ENCODE measurements at places on chromosomes 11 and 22.

GRCh38 chr11:134753771-134754520 is 341.9 kb upstream of the B3GAT1 start:
- DNase-seq, result no peak

GRCh38 chr11:29495676-29496075 is 521.2 kb downstream of the KCNA4 start:
- no peak for DNase-seq

- DNase-seq, result no peak
Observed at GRCh38 chr22:19244600-19245352, 46.7 kb downstream of the CLTCL1 start.

DNA sequence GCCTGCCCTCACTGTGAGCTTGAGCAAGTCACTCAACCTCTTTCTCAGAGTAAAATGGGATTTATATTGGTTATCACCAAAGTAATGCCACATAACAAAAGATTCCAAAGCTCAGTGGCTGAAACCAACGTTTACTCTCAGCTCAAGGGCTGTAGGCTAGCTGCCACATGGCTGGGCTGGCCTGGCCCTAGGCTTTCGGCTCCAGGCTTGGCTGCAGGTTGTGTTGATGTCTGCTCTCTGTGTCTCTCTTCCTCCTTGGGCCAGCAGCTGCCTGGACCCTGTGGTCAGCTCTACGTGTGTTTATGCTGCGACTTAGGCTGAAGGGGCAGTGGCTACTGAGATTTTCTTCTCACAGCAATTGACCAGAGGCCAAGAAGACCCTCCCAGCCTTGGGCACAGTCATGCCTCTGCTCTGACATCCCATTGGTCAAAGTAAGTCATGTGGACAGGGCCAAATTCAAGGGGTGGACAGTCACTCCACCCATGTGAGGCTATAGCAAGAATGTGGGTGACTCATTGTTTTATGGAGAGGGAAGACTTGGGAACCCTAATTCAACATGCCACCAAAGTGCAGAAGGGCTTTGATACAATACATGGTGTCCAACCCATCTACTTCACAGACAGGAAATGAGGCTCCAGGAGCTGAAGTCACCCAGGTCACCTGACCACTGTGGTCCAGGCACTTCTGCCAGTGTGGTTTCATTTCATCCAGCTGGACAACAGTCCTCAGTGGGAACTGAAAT is 90.6 kb downstream of the TSPAN18 start:
- DNase-seq, result no peak

- DNase-seq, result no peak
Observed at GRCh38 chr11:46413760-46414465, 22.3 kb upstream of the CHRM4 start.

DNA sequence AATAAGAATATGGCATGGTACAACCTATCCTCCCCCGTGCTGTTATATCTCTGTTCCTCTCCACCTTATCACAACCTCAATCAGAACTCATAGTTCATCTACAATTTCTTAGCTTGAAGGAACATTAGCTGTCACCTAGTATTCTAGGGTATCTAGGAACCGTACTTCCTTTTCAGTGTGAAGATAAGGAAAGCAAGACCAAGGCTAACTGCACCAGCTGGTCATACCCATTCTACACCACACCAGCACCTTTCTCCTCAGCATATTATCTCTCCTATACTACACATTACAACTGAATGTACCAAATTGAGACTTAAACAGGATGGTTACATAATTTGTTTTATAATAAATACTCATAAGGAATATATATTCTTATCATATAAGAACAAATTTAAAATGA is 73.1 kb downstream of the ARHGAP32 start:
- no peak for DNase-seq

- no peak for DNase-seq
Observed at GRCh38 chr11:12142909-12143308, 32.5 kb downstream of the MICAL2 start.

DNA sequence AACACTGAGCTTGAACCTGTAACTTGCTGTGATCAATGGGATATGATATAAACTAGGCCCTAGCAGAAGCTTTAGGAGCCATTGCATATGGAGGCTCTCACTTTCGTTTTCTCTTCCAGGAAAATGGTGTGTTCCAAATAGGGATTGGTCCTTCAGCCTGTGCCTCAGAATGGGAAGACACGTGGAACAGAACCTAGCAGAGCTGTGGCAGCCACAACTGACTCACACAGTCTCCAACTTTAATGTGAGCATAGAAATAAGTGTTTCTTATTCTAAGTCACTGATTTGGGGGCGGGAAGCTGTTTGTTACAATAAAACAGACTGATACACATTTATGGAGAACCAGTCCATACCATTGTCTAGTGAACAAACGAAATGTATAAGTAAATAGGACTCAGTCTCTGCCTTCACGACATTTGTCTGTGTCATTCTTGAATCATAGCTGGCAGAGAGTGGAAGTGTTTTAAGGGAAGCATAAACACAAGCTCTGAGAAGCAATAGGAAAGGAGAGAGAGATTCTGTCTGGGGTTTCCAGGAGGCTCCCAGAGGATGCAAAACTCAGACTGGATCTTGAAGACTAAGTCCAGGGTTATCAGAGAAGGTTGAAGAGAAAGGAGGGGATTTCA is 97.3 kb downstream of the GALNT18 start:
- DNase-seq, result no peak

Data from GM12891 (cell line).